Activated naive CD8-positive, alpha-beta T cell treated with anti-CD3 and anti-CD28 coated beads, Interleukin-2, amount 10 ng/mL, durations not matched to agents 7 days and 5 days (primary cell): ENCODE measurements at places on chromosomes 6 and 20. TPM values are rescaled to one million over a fixed set of nuclear protein-coding genes. Genes with fewer than 3 reads are reported as not detected.

DNA sequence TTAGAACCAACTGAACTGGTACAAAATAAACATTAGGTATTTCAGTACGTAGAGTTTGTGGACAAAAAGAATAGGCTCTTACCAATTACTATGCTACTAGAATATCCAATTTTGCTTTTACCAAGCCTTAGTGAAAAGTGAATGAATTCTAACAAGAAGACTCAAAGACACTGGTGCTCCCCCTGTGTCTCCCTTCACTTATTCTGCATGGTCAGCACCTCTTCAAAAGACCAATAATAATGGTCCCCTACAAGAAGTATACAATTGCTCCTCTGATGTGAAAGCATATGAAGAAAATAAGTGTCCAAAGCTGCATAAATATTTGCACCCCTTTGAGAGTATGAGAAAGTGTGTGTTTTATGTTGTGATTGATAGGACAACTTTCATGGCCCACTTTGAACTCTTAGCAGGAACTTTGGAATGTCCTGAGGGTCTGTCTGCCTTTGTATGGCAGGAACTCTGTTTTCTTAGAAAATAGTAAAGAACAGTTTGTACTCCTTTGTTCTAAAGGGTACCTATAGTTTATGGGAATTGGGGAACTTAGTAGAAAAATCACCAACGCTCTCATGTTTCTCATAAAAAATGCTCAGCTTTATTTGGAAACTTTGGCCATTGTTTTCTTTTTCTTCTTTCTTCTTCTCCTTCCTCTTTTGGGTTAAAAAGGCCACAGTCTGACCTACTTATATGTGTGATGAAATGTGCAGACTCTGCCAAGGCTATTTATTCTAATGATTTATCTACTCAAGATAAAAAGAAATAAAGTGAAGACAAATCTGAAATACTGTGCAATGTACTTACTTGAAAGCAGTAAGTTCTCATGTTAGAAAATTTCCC lies 352.4 kb downstream of the LAMA2 start:
- no peak for DNase-seq

SAMD5 gene
- total RNA-seq, result not detected

LHFPL5 gene
- total RNA-seq, result not detected

DNA sequence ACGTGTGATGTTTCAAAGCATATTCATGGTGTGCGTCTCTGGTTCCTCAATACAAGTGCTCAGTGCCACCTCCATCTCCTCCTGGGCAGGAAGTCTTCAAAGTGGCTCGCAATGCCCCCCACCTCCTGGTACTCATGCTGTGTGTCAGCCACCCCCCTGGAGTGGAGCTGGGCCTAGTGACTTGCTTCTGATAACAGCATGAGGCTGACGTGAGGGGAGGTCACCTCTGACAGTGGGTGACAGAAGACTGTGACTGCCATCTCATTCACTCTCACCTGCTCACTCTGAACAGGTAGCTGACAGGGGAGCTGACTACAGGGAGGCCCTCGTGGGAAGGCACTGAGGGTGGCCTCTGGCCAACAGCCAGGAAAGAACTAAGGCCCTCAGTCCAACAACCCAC lies 92.4 kb upstream of the NFATC2 start:
- DNase-seq, result no peak

- DNase-seq, result no peak
Measured at GRCh38 chr6:30683980-30684338, 2.5 kb downstream of the PPP1R18 start.

RSPH9 gene
- not detected for total RNA-seq

- no peak for DNase-seq
Measured at GRCh38 chr6:52423971-52424381, 3.8 kb downstream of the EFHC1 start.

GRCh38 chr6:25301362-25301761 lies 22.2 kb downstream of the CARMIL1 start:
- DNase-seq, result no peak
